ENCODE measurements at places on chromosomes 1 and 21.

- DNase-seq: no peak
Observed at GRCh38 chr1:215055281-215055935, 27.1 kb upstream of the KCNK2 start.

DNA sequence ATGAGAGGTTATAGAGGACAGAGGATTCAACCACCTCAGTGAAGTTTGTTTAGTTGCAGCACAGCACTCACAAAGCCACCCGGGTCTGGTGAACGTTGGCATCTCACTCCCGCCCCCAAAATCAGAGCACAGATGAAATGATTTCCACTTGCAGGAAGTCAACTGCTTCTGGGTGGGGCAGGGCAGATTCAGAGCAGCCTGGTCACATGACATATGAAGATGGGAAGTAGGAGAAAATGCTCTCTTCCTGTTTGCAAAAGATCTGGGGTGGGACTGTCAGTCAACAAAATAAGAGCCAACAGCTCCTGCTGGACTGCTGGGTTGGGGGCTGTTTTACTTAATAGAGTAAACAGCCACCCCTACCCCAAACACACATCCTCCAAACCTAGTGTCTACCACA, 43.2 kb downstream of the LRRC71 start:
- DNase-seq: no peak

DNA sequence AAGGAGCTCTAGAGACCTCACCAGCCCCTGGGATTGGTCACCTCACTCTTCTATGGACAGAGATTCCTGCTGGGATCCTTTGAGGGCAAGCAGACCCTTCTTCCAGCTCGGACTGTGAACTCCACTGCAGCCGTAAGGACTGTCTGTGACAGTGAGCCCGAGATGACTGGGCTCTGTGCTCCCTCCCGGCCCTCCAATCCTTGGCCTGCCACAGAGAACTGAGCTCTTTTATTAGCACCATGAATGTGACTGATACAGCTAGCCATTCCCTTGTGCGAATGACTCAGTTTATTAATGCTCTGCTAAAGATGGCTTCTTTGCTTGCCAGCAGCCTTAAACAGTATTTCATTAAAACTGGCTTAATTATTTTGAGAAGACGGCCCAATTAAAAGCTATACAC, 194.6 kb upstream of the LMO4 start:
- DNase-seq: no peak

- DNase-seq: peak; percentile 31
Observed at GRCh38 chr1:235984041-235984825, 80.7 kb downstream of the NID1 start.

DNA sequence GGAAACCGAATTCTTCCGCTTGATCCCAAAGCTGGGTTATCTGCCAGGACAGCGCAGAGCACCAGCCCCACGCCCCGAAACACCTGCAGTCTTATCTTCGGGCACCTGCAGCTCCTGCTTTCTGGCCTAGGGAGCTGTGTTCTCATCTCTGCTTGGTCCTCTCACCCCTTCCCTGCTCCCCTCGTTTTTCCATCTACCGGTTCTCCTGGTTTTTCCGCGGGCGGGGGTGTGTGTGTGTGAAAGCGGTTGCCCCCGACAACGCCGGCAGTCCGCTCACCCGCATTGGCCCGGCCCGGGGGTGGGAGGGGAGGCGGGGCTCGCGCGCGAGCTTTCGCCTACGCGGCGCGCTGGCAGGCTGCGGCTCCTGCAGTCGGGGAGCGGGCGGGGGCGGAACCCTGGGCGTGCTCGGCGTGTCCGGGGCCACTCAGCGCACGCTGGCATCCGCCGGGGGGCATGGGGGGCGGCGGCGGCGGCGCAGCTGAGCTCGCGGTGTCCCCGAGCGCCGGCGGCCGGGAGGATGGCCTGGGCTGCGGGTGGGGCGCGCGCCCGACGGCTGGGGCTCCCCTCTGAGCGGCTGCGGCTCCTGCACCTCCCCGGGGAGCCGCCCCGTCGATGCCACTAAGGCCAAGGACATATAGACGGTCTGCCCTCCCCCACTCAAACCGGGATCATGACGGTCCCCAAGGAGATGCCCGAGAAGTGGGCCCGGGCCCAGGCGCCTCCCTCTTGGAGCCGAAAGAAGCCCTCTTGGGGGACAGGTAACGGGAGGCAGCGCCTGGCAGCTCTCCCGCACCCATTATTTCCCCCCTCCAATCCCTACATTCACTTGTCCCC, 3.2 kb downstream of the ATP8B2 start:
- DNase-seq: no peak

GRCh38 chr1:15678578-15678977, 5.5 kb upstream of the PLEKHM2 start:
- DNase-seq: peak; percentile 88

GRCh38 chr1:245279346-245279745, 124.6 kb downstream of the KIF26B start:
- DNase-seq: no peak

DNA sequence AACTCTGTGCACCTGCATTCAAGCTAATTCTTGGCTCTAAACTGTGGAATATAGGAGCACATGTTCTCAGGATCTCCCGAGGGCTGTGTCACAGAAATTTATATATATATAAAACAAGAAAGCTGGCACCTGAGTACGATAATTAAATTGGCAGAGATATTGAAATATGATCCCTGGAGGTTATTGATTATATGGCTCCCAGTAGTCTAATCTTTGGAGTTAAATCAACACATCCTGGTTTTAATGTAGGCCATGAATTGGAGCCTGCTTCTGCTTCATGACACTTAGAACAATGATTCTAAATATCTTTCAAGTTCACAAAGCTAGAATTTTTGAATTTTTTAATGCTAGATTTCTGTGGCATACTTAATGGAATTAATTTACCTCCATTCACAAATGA, 84.3 kb downstream of the CTH start:
- DNase-seq: no peak

DNA sequence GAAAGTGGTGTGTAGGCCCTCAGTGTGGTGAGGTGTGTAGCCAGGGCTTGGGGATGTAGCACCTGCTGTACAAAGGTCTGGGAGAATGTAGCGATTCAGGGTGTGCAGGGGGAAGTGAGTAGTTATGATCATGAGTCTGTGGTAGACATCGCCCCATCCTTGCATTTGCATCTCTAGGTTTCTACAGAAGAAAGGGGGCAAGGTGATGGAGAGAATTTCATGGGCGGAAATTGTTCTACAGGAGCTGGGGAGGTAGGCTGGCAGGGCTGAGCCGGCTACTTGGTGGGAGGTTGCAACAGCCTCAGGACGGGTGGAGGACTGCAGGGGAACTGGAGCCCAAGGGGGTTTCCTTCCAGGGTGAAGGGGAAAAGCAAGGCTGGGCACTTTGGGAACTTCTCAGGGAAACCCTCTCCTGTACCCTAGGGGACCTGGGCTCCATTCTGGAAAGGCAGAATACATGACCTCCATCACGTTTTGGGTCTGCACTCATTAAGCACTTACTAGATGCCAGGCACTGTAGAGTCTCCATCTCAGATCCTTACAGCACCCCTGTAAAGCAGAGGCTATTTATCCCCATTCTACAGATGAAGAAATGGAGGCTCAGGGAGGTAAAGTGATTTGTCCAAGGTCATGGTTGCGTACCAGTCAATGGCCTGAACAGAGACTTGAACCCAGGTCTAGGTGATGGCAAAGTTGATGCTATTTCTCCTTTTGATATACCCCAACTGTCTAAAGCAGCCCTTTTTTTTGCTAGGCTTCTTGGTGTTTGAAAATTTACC, 14.5 kb upstream of the TNFRSF1B start:
- no peak for DNase-seq

GRCh38 chr1:20785907-20786252, 1.2 kb downstream of the HP1BP3 start:
- peak; percentile 55 for DNase-seq

GRCh38 chr1:206951318-206952100, 5.2 kb upstream of the PIGR start:
- peak; percentile 95 for DNase-seq

DNA sequence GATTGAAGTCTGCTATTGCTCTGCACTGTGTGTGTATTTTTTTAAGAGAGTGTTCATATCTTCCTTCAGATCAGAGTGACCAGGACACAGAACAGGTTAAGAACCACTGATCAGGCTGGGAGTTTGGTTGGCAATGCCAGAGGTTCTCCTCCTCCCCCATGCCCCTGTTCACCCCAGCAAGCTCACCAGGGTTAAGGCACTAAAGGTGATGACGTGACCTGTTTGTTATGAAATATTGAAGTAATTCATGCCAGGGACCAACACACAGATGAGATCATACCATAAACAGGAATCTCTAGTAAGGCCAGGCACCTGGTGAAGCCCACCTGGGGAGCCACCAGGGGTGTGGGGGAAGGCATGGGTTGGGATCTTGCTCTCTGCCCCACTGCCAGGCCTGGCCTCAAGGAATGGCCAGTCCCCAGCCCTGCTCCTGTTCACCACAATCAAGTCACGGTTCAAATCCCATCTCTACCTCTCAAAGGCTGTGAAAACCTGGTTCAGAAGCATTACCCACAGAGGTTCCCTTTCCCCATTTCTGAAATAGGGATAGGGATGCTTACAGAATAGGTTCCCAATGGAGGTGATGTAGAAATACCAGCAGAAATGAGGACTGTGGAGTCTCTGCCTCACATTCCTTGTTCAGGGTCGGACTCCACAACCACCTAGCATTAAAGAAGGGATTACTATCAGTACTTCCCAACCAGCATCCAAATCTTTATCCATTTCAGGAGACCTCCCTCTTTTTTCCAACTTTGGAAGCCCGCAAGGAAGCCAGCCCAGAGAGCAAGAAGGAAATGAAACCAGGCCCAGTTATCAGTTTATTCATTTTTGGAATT, 2.4 kb downstream of the ID3 start:
- DNase-seq: peak; percentile 68

GRCh38 chr1:223034270-223034798, 108.7 kb downstream of the TLR5 start:
- no peak for DNase-seq

DNA sequence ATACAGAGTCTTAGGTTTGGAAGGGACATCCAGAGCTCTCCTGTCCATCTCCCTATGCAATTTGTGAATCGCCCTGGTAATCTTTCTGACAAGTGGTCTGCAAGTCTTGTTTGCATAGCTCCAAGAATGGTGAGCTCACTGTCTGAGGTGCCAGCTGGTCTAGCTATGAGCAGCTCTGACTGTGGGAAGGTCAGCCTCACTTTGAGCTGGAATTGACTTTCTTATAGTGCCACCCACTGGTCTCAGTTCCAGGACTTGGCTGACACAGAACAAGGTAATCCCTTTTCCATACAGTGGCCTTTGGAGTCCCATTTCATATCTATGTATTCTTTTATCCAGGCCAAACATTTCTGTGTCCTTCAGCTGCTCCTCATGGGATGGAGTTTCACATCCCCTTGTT, 95.6 kb upstream of the C8B start:
- peak; percentile 16 for DNase-seq
